ENCODE measurements at places on chromosomes 1 and 21.

GRCh38 chr1:7406641-7407543, 364.2 kb upstream of the VAMP3 start:
- DNase-seq, result no peak

- DNase-seq, result no peak
Measured at GRCh38 chr1:86466109-86466844, 2.5 kb upstream of the CLCA1 start.

- no peak for DNase-seq
Measured at GRCh38 chr1:53550201-53550741, 91.1 kb downstream of the DMRTB1 start.

DNA sequence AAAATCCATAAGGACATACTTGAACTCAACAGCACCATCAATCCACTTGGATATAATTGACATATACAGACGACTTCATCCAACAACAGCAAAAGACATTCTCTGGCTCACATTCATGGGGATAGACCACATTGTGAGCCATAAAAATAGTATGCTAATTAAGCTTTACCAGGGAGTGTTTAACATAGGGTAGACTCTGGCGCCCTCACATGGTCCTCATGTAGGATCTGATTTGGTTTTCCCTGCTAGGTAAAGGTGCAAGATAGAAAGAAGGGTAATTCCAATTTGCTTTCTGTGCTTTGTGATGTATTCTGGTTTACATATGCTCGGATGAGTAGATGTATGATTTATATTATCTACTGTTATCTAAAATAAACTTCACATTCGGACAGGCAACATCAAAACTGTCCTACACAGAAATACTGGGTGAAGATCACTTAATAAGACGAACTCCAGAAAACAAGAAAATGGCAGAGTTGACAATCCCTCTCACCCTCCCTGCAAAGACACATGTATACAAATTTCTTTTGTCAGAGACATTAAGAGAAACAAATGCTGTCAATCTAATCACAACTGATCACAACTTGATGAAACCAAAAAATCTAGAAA, 27.7 kb downstream of the CR1L start:
- DNase-seq, result peak; percentile 1

DNA sequence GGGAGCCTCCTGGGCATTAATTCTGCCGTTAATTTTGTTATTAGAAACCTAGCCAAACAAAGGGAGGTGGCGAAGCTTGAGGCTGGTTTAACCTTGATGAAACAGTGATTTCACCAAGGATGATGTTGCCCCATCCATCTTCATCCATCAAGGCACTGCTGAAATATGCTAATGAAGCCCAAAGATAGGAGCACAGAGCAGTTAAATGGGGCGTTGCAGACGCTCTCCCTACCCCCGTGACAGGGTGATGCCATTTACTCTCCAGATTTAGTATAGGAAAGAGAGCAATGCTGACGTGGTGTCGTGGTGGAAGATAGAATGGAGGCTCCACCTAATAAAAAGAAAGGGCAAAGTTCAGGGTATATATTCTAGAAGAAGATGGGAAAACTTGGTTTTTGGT, 84.0 kb downstream of the PBX1 start:
- no peak for DNase-seq

DNA sequence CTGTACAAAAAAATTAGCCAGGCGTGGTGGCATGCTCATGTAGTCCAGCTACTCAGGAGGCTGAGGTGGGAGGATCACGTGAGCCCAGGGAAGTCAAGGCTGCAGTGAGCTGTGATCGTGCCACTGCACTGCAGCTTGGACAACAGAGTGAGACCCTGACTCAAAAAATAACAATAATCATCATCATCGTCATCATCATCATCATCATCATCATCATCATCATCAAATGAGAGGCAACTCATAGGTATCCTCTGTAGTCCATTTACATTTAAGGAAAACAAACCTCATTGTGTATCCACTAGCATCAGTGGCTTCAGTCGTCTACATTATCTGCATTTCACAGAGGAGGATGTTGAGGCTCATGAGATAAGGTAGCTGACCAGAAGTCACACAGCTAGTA, 68.8 kb upstream of the SELENON start:
- DNase-seq, result no peak

DNA sequence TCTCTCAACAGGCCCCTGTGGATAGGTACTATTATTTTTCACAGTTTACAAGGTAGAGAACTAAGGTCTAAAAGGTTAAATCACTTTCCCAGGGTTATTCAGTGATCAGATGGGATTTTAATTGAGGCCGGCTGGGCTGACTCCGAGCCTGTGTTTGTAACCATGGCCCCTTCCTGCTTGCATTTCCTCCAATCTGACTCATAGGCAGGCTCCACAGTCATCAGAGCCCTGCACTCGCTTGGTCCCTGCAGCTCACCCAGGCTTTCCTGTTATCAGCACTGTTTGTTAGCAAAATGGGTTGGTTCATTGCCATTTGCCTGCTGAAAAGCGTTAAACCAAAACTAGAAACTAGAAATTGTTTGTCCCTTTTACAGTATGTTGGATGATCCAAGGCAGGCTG, 41.4 kb upstream of the LMX1A start:
- DNase-seq, result no peak

DNA sequence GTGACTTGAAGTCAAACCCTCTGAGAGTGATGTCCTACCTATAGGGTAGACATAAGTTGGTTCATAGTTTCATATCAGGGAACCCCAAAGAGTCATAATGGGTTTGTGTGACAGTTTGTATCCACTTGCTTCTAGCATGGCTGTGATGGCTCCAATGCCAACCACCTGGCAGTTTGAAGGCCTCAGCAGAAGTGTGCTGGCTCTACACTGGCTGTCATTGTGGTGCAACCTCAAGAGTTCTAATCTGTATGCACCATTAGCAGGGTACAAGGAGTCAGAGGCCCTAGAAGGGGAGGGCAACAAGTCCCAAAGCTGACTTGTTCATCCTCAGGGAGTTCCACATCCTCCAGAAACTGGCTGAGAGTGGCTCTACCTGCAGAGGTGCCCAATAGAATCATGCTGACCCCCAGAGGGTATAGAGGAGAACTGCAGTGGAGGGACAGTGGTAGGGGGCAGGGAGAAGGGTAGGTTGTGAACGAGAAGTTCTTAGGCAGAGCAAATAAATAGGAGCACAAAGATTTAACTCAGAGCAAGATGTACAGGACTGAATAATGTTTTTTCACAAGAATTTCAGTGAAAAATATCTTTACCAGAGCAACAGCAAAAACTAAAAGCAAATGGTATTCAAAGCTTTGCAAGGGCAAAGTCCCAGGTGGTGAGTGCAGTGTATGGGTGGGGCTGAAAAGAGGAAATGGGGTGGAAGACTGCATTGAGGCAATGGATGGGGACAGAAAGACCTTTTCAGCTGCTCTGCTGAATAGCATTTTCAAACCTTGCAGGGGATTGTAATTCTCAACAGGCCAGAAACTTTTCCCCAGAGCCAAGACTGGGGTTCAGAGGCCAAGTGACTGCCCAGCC, 3.2 kb downstream of the FCRL2 start:
- DNase-seq, result no peak

- DNase-seq, result no peak
Measured at GRCh38 chr1:31488528-31488927, 75.5 kb downstream of the SERINC2 start.

DNA sequence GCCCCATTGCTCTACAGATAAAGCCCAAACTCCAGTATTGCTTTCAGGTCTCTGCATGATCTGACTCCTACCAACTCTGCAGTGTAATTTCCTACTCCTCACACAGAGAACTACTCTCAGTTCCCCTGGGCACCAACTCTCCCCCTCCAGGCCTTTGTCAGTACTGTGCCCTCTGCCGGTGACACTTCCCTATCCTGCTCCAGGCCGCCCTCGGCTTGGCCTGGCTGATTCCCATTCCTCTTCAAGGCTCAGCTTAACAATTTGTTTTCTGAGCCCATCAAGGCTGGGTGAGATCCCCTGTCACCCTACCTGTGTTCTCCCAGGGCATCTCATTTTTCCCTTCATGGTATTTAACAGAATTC, 2.6 kb downstream of the SLAMF8 start:
- peak; percentile 18 for DNase-seq

DNA sequence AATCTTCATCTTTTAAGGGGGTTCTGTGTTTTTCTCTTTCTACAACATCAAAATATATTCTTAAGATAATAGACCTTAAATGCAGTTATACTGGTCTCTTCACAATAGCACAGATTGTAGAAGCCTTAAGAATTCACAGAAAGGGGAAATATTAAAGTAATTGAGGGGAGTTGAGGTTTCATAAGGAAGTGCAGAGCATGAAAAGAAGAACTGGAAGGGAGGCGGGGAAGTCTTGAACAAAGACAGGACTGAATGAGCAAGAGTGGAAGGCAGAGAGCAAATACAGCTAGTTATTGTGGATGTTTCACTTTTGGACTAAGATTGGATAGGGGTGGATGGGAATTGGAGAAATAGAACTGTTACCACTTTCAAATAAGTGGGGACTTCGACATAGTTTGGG, 67.7 kb downstream of the PTGER3 start:
- DNase-seq, result no peak

- peak; percentile 10 for DNase-seq
Measured at GRCh38 chr1:206579747-206580437, 32.4 kb downstream of the EIF2D start.

DNA sequence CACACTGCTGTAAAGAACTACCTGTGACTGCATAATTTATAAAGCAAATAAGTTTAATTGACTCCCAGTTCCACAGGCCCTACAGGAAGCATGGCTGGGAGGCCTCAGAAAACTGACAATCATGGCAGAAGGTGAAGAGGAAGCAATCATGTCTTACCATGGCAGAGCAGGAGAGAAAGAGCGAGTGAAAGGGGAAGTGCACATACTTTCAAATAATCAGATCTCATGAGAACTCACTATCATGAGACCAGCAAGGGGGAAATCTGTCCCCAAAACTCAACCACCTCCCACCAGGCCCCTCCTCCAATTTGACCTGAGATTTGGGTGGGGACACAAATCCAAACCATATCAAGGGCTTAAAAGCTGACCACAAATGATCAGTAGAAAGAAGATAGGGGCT, 493.2 kb downstream of the PTPRC start:
- DNase-seq, result no peak

- DNase-seq, result no peak
Measured at GRCh38 chr1:31617916-31618746, 642 bp downstream of the HCRTR1 start.

DNA sequence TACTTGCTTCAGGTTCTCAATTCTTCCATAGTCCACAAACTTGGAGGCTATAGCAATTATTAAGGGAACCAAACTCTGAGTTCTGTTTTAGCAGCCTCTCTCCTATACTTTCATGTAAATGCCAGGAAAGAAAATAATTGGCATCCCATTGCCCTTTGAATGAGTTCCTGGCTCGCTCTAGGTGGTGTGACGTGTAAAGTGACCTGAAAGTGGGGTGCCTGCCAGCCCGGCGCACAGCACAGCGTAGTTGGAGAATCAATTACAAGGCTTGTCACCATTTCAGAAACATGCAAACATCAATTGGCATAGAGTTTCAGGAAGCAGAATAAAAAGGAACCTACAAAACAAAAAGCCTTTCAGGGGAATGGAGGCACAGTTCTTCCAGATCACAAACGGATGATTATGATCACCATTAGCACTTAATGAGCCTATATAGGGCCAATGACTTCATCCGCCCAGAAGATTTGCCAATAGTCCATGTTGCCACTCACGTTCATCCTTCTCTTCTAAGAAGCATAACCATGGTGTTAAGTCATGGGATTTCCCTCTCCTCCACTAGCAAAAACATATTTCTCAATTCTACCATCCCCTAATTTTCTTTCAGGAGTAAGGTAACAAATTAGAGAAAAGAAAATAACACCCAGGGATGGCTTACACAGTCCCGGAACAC, 354.6 kb upstream of the ADGRL2 start:
- no peak for DNase-seq

- DNase-seq, result no peak
Measured at GRCh38 chr1:152505083-152505482, 5.5 kb upstream of the LCE5A start.

DNA sequence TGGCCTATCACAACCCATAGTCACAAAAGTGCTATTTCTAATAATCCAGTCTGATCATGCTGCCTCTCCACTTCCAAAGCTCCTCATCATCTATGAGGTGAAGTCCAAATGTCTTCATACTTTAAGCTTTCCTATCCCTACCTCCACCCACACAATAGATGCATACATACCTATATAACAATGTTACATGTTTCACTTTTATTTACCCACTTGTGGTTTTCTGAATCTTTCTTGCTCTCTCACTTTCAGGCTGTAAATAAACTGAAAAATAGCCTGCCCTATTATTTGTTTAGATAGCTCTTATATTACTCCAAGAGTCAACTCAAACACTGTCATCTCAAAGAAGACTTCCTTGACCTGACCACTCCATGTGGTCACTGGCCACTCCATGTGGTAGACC, 406.8 kb upstream of the BEND5 start:
- DNase-seq, result no peak

DNA sequence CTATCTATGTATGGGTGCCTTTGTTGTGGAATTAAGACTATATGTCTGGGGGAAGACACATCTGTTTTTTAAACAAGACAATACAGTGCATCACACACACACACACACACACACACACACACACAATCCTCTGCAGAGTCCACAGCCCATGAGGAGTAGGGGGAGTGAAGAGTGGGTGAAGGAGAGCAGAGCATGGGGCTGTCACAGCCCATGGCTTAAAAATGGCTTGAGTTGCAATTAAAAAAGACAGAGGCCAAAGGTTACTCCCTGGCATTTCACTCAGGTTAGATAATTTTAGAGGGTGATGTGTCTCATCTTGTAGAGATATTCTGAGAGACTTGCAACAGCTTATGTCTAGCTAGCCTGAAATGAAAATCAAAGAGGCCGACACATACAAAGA, 176.5 kb upstream of the PLXNA2 start:
- DNase-seq, result no peak

DNA sequence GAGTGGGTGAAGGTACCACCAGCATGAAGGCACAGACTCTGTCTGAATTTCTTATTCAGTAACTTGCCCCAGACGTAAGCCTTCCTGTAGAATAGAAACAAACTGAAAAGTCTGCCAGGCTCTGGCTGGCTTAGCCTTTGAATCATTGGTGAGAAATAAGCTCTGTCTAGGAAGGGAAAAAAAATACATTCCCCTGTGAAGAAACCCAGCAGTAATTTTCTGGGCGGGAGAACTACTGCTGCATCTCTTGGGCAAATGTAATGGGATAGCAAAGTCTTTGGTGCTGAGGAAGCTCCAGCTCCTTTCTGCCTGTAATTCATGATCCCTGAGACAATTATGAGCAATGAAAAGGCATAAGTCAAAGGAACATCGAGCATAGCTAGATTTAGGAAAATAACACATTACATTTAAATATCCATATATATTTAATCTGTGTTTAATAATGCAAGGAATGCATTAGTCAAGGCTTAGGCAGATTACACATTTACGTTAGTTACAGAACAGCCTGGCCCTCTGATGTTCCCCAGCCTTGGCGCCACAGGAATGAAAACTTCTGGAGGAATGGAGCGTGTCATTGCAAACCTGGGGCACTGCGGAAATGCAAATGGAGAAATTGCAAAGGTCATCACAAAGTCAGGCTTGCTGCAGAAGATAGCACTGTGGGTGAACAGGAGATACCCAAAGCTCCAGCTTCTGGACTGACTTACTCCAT, 216.3 kb upstream of the CAMK1G start:
- no peak for DNase-seq

DNA sequence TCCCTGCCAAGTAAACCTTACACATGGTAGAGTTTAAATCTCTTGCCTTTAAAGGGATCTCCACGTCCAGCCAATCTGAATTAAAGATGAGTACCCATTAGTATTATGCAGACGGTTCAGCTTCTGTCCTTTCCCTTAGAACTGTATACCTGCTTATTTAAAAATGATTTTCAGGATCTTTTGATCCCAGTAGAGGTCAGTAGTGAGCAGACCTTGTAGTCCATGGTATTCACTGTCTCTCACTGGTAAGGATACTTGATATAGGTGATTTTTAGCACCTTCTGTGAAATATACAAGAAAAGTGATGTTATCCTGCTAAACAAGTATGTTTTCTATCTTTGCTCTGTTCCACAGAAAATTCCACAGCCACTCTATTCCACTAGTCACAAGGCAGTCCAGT, 1211.6 kb upstream of the ADGRL4 start:
- DNase-seq, result no peak
